Fibroblast of skin of right biceps (primary cell): ENCODE measurements at places on chromosomes 7 and 10.

DNA sequence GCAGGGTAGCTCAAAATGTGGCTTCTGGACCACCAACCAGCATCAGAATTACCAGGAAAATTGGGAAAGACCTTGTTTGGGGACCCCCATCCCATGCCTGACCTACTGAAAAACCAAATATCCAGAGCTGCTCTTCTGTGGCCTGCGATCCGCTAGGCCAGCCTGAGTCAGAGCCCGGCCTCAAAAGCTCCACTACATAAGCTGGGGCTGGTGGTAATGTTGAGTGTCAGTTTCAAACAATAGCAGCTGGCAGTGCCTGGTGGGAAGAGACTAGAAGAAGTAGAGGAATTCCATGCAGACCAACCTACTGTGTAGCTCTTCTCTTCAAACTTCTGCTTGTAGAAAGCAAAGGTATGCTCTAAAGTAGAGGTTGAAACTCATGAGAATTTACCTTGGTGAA, 52.0 kb downstream of the KLRG2 start:
- no peak for DNase-seq

- no peak for DNase-seq
These were observed 81.6 kb upstream of the PRR15 start for GRCh38 chr7:29482056-29482455.

GRCh38 chr7:107130487-107131220, 38.1 kb upstream of the HBP1 start:
- DNase-seq: no peak

GRCh38 chr7:2474224-2474623, 2.0 kb downstream of the GRIFIN start:
- DNase-seq: no peak

- DNase-seq: no peak
These were observed 47.1 kb upstream of the ZNRF2 start for GRCh38 chr7:30237271-30237695.

- DNase-seq: peak; percentile 63
These were observed 143.4 kb upstream of the EGR2 start for GRCh38 chr10:62959553-62959952.
